ENCODE measurements at places on chromosomes 12 and 14.

DNA sequence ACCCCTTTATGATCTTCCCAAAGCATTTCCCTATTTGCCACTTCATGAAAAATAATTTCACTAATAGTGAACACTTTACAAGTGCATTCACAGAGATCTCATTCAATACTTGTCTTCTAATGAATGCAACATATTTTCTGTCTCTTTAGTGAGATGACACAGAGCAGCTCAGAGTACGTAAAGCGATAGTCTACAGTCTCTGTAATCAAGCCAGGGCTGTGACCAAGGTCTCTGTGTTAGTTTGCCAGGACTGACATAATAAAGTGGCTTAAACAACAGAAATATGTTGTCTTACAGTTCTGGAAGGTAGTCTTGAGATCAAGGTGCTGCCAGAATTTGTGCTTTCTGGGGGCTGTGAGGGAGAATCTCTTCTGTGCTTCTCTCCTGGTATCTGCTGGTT lies 33.1 kb upstream of the FRS2 start:
- no peak for DNase-seq

- DNase-seq = no peak
Measured at GRCh38 chr12:7118881-7119280, 9.8 kb downstream of the RBP5 start.

DNA sequence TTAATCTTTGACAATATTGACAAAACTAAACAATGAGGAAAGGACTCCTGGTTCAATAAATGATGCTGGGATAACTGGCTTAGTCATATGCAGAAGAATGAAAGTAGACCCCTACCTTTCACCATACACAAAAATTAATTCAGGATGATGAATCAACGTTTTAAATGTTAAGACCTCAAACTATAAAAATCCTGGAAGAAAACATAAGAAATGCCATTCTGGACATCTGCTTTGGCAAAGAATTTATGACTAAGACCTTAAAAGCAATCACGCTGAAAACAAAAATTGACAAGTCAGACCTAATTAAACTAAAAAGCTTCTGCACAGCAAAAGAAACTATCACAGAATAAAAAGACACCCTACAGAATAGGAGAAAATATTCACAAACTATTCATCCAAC lies 97.4 kb downstream of the LMNTD1 start:
- no peak for DNase-seq

- no peak for DNase-seq
Measured at GRCh38 chr14:99647411-99647810, 2.5 kb downstream of the HHIPL1 start.

DNA sequence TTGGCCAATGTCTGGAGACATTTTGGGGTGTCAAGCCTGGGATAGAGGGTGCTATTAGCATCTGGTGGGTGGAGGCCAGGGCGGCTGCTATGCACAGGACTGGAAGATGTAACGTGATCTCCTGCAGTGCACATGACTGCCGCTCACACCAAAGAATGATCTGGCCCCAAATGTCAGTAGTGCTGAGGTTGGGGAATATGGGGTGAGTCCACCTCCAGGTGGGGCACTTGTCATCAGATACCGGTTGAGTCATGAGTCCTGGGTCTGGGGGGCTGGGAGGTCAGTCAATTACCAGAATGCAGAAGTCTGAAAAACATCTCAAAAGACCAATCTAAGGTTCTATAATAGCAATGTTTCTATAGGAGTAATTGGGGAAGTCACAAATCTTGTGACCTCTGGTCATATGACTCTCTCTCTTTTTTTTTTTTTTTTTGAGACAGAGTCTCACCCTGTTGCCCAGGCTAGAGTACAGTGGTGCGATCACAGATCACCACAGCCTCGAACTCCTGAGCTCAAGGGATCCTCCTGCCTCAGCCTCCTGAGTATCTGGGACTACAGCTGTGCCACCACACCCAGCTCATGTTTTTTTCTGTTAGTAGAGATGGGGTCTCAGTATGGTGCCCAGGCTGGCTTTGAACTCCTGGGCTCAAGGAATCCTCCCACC lies 6.0 kb upstream of the SDSL start:
- DNase-seq = no peak

DNA sequence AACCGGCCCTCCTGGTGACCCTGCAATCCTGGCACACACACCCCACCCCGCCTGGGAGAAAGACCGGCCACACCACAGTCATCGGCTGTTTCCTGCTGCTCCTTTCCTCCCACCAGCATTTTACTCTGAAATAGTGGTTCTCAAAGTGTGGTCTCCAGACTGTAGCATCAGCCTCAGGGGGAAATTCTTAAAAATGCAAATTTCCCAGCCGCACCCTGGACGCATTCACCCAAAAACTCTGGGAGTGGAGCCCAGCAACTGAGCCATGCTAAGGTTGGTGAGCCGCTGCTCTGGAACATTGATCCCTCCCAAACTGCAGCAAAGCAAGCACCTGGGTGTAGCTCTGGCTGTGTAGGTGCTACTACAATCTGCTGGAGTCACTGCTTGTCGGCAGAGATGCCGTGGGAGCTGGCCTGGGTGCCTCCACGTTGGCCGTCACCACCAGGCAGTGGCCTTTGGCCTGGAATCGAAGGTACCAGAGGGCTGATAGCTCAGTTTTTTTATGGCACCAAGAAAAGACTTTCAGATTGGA lies 38.4 kb upstream of the BCL2L14 start:
- no peak for DNase-seq

DNA sequence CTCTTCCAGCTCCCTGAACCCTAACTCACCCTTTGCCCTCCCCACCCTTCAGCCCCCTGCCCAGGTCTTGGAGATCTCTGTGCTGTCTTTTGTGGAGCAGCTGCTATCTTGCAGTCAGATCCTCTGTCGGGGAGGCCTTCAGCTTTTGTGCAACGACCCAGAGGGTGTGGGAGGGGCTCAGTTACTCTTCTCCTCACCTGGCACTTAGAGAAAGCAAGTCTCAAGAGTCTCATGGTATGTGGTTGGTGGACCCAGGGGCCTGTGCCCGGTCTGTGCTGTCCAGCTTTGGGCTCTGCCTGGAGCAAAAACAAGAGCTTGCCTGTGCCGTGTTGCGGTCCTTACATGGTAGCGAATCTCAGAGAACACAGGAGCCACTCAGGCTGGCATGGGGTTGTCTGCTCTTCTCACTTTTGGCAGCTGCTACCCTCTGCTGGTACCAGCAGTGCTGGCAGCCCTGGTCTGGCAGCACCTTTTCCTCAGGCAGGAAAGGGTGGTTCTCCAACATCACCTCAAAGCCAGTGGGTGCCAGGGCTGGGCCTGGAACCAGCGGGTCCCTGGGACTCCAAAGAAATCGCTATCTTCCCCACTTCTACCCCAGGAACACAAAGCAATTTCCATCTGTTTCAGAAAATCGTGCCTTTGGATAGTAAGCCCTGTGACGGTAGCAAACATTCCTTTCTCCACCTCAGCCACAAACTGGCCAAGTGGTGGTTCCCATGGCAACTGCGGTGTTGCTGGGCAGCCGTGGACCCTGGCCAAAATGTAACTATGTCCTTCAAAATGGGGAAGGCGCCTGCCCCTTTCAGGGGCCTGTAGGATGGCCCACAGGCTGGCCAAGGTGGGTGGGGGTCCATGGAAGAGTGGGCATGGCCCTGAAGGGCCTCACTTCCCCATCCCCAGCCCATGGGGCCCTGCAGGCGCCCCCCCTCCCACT lies 90.0 kb downstream of the RIN3 start:
- peak; percentile 25 for DNase-seq
